ENCODE measurements at places on chromosomes 6 and 20.

DNA sequence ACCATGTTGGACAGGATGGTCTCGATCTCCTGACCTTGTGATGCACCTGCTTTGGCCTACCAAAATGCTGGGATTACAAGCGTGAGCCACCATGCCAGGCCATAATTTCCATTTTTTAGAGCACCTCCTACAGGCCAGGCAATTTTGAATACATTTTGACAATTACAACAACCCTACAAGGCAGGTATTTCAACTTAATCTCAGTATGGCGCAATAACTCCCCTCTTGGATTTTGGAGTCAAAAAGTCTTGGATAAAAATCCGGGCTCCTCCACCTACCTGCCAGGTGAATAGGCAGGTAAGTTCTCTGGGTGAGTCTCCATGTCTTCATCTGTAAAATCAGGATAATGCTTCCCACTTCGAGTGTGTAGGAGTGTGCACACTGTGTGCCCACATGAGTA, 39.5 kb upstream of the TFAP2C start:
- no peak for DNase-seq

GRCh38 chr6:23784301-23784919, 341.6 kb upstream of the NRSN1 start:
- DNase-seq: peak; percentile 48

DNA sequence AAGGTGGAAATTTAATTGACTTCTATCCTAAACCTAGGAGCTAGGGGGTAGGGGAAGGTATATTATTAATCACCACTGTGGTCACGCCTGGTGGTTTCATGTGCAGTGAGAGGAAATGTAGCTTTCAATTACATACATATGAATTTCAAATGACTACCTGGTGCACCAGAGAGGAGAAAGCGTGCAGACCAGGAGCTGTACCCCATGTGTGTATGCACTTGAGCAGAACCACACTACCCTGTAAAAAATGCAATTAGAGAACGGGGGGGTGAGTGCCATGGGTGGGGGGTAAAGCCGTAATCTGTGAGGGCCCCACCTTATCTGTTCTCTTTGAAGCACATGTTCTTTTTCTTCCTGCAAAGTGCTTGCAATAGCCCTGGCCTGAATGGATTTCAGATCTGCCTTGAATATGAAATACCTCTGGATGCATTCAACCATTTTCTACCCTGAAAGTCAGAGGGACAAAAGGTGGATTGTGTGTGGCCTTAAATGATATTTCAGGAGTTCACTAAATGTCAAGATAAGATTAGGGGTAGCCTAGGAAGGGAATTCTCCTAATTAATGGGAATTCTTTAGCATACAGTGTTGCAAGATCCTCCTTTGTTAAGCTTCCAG, 30.9 kb upstream of the EDN3 start:
- no peak for DNase-seq

DNA sequence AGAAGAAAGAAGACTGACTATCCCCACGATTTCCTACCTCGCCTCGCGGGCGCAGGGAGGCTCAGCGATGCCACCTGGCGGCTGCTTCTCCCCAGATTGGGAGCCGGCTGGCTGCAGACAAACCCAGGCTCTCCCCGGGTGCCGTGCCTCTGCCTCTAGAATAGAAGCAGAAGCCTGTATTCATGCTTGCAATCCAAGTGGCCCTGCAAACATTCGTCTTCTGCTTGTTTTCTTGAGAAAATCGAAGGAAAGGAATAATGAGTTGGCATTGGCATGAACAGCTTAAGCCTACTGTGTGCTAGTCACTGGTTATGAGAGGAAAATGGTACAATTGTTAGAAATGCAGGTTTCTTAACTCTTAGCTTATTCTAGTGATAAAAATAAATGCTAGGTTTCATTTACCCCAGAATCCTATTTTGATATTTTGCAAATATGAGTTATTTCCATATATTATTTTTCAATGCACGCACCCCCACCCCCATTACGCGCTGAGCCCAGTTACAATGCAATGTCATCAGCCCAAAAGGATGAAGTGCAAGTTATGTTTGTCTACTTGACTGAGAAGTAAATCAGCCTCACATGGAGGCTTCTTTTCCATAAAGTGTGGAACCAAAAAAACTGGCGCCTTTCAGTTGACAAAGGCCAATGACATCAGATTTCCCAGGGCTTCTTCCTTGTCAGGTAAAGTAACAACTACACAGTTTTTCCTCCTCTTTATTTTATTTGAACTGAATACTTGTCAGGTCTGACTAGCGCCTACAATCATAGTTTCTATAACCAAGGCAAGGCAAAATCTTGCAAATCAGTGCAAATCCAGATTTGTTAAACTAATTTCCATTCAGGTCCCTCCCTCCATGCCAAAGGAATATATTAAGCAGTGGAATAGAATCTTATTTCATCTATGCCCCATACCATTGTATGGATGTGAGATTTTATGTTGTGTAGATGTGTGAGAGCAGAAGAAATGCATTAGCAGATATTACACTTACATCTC, 3.9 kb upstream of the SOX4 start:
- DNase-seq: peak; percentile 73

DNA sequence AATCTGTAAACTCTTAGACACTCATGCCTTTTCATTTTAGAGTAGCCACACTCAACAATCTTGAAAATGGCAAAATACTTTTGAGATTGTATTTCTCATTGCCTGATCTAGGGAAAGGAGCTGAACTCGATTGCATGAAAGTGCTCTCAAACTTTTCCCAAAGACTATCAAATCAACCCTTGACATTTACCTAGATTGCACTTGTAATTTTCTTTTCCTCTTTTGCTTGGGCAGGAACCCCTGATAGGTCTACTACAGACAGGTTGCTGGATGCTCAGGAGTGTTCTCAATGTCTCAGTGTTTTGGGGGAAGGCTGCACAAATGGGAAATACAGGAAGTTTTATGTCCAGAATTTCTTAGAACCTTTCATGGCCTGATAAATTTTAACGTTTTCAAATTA, 468.0 kb upstream of the GJE1 start:
- no peak for DNase-seq

GRCh38 chr20:16684416-16684815, 45.4 kb upstream of the SNRPB2 start:
- DNase-seq: no peak

DNA sequence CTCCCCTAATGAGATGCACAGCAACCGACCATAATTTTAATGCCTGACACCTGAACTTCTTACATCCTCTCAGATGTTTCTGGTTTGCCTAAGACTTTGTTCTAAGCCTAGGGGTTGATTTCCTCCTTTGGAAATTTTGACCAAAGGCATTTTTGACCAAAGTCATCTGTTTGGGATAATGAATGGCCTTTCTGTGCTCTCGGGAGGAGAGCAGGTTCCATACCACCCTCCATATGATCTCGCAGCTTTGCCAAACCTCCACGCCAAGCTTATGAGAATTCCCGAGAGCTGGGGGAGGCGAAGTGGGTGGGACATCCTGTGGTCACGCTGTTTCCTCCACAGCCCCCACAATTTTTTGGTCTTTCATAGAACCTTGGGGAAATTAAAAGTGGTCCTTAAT, 91.7 kb downstream of the SCML4 start:
- no peak for DNase-seq

GRCh38 chr6:149250951-149251350, 66.6 kb upstream of the TAB2 start:
- no peak for DNase-seq

GRCh38 chr20:54476169-54477009, 996 bp downstream of the DOK5 start:
- no peak for DNase-seq

- no peak for DNase-seq
Measured at GRCh38 chr20:24317224-24317623, 152.2 kb upstream of the SYNDIG1 start.

DNA sequence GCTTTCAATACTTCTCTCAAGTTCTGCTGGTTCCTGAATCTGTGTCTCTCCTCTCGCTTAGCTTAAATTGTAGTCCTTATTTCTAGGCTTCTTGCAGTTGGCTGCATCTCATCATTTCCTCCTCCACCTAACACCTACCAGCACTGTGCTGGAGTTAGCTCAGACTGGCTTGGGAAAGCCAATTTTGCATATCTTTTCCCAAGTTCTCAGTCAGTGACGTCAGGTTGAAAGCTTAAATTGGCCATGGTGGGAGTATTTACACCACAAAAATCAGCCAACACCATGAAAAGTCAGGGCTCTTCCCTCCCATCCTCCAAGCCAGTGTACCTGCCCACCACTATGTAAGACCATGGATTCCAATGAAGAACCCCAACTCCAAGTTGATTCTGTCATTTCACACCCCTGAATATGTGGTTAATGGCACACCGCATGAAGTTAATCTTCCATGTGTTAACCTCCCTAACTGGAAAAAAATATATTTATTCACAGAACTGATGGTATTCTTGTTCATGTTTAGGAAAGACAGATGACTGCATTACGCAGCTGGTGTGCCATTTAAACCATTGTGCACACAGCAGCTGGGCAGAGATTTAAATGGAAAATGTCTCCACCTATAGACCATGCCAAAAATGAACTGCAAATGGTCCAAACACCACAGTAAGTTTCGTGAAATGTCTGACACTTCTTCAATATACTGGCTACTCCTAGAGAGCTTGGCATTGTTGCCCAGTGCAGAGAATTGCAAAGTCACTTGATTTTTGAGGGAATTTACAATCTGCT, 274.1 kb upstream of the MAP3K7 start:
- no peak for DNase-seq

DNA sequence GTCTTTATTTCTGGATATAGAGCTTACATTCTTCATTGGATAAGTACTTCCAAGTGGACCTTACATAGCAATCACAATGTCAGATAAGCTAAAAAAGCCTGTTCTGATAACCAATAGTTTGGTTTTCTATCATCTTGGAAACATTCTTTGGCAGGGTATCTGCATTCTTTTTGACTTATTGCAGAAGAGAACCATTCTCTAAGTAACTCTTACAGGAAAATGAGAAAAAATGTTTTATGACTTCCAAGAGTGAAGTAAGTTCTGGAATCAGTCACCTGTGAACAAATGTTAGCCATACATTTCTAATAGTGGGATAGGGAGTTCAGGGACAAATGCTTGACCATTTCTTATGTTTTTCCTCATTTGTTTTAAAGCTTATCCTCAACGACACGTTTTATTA, 564.0 kb downstream of the CD109 start:
- no peak for DNase-seq

DNA sequence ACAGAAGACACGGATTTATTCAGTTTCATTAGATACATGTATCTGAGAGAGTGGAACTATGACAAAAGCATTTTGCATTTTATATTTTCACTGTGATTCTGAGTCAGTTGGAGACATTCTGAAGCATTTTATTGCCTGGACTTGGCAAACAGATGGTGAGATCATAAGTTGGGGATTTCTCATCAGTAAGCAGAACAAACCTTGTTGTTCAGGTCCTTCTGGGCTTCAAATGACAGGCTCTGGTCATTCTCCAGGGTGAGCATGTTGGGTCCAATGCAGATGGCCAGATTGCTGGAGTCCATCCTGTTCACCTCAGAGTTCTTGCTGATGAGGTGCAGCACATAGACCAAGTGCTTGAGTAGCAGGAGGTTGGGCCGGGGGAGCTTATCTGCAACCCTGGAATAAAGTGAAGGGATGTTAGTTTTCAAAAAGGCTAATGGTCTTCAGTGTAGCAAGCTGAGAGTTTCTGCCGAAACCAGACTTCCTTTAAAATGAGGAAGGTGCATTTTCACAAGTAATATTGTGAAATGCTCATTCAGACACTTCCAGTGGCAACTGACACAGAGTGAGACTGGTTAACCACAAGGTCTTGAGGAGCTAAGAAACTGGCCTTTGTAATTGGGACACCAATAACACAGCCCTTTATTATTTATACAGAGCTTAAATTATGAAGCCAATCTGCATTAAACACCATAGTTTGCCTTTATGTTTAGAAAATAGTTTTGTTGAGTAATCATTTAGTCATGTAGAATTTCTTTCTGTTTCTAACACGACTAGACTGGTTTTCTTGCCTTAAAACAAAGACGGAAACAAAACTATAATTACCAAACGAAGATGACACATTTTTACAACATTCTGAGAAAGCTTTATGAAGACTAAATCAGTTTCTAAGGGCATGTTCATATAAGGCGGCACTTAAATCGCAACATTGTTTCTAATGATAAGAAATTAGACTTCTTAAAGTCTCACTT, 5.6 kb downstream of the TAGAP start:
- no peak for DNase-seq

DNA sequence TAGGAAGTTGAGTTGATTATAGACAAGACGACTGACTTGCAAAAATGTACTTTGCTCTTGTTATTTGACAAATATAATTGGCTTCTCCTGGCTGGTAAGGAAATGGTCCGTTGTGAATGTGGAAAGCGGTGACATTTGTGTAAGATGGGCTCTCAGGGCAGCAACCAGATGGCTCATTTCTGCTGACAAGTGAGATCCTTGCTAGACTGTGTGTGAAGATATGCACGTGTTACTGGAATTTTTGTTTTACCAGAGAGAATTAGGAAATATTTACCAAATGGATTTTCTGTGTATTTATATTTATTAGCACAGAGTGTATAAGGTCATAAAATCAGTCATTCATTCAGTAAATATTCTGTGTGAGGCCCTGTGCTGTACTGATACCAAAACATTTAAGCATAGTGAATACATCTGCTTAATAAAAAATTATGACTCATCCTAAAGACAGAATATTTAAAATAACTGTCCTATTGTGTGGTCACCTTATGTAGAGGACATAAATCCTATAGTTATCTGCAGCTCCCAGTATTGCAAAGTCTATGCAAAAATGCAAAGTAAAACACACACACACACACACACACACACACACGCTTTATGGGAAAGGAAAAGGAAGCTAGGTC, 109.9 kb upstream of the ASF1A start:
- peak; percentile 34 for DNase-seq

GRCh38 chr20:37711994-37712964, 18.4 kb downstream of the CTNNBL1 start:
- DNase-seq: no peak

DNA sequence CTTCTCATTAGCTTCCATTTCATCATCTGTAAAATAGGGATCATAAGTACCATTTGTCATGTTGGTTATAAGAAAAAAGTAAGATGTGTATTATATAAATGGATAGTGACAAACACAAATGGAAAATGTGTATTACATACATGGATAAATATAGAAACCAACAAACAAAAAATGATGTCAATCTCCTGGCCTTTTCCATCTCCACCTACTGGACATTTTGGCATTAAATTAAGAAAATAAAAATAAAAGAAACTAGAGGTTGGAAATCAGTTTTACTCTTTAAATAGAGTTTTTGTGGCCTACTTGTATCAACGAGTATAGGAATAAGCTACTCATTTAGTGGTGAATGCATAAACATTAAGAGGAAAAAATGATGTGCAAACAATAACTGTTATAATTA, 67.5 kb upstream of the THEMIS start:
- no peak for DNase-seq

DNA sequence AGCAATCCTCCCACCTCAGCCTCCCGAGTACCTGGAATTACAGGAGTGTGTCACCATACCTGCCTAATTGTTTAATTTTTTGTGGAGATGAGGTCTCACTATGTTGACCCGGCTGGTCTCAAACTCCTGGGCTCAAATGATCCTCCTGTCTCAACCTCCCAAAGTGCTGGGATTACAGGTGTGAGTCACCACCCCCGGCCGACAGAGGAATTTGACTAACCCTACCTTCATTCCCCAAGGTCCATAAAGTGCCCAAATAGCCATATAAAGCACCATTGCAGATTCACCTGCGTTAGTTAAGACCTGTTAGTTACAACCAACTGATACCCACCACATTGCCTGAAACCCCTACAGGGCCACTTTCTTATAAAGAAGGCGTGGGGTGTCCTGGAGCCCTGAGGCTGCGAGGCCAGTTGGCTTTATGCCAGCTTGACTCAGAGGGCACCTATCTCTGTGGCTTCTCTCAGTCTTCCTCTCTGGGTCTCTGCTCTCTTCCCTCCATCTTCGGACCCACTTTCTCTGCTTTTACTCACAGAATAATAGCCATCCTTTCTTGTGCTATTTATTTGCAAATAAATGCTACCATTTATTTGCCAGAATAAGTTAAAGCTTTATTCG, 65.6 kb downstream of the SLC2A10 start:
- DNase-seq: no peak
